ENCODE measurements at places on chromosomes 7 and 10.

- DNase-seq: no peak
Measured at GRCh38 chr7:156305351-156305750, 335.2 kb upstream of the RNF32 start.

- DNase-seq: no peak
Measured at GRCh38 chr7:142767861-142768260, 2.9 kb upstream of the PRSS2 start.

- DNase-seq: peak; percentile 22
Measured at GRCh38 chr7:114229246-114229645, 185.4 kb upstream of the FOXP2 start.

GRCh38 chr7:46160861-46161260 is 239.8 kb upstream of the IGFBP3 start:
- DNase-seq: no peak

DNA sequence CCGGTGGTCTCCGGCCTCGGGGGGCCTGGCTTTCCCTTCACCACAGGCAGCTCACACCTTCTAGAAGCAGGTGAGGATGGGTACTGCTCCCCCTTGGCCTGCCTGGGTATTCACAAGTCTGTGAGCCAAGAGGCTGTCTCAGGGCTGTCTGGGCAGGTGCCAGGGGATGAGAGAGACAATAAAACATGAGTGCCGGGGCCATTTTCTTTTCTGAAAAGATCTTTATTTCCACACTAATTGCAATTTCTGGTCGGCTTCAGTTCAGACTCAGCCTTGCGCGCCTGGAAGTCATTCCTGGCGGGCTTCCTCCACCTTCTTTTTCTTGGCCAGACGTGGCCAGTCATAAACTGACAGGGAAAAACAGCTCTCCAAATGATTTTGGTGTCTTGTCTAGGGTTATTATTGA is 171.2 kb downstream of the ARHGAP12 start:
- no peak for DNase-seq

DNA sequence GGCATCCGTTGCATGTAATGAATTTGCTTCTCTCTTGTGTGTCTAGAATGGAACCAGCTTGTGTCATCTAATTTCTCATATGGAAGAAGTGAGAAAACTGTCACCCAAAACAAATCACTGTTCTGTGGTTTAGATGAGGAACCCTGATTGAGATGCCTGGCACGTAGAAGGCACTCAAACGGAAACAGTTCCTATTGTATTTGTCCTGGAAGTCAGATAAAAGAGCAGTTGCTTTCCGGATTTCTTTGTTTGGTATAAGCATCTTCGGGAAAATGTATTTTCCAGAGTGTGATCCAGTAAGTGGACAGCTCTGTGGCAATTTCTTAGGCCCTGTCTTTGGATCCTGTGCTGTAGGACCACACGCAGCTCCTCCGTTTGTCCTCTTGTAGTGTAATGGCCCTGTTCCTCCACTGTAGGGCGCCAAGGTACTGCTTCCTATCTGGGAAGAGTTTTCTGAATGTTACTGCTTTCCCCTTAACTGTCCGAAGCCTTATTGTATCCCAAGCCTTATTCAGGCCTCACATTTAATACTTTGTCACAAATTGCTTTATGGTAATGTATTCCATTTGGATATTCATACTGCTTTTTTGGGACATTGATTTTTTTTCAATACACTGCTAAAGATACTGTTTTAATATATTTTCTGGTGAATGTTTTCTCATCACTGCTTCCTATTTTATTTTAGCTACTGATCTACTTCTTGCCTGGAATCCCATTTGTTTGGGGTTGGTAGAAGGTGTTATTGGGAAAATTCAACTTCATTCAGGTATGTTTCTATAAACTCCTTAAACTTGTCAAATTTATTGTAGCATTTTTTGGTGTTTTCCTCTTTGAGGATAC is 24.8 kb downstream of the INPP5F start:
- DNase-seq: peak; percentile 69

DNA sequence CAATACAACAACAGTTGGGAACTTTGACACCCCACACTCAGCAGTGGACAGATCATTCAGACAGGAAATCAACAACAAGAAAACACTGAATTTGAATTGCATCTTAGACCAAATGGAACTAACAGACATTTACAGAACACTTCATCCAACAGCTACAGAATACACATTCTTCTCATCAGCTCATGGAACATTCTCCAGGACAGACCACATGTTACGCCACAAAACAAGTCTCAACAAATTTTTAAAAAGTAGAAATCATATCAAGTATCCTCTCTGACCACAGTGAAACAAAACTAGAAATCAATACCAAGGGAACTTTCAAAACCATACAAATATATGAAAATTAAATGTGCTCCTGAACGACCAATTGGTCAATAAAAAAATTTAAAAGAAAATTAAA is 212.3 kb downstream of the DNAJC1 start:
- DNase-seq: no peak

DNA sequence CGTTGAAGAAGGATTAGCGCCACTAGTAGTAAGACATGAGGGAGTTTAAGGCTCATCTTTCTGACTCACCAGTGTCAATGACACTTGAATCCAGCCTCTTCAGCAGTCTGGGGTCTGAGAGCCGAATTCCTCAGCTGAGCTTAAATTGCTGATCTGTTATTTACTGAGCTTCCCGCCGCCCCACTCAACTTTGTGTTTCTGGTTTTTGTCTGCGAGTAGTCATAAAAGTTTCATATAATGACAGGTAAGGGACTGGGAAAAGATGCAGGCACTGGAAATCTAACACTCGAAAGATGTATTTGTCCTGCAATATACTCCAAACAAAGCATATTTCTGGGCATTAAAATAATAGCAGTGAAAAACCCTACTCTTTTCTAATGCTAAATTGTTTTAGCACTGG is 51.2 kb upstream of the RELN start:
- no peak for DNase-seq

DNA sequence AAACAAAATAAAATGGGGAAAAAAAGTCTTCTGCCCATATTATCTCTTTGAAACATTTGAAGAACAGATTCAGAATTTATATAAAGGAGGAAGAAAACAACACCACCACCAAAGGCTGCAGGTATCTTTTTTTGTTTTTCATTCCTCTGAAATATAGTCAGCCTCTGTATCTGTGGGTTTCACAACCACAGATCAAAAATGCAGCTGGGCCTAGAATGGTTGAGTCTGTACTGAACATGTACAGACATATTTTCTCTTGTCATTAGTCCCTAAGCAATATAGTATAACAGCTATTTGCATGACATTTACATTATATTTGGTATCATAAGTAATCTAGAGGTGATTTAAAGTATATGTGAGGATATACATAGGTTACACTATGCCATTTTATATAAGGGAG is 559.7 kb upstream of the LRRN3 start:
- DNase-seq: peak; percentile 37

GRCh38 chr10:6501931-6502330 is 78.1 kb downstream of the PRKCQ start:
- no peak for DNase-seq

DNA sequence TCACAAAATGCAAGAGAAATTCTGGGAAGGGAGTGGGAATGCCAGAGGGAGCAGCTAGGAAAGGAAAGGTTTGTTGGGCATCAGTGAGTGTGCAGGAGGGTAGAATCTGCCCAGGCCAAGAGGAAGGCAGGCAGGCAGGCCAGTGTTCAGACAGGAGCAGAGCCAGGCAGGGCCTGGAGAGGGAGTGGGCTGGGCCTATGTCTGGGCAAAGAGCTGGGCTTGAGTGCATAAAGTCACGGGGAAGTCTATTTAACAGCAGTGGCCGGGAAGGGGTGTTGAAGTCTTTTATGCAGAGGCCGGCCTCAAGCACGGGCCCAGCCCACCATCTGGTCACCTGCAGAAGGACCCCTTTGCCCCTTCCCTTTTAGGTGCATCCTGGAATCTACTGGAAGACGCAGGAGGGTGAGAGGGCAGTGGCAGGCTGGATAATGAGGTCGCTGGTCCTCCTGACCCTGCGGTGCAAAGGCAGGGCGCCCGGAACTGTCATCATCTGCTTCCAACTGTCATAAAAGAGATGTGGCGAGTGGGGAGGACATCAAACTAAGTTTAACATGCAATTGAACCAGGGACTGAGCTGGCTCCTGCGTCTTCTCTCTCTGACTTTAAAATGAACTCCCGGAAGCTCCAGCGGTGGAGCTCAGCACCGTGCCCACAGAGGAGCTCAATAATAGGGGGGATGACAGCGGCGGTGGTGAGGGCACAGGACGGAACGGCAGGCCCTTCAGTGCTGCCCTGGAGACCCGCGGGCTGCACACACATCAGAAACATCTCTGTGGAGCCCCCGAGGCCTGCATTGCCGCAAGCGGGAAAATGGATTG is 29.5 kb downstream of the CARD11 start:
- no peak for DNase-seq

GRCh38 chr10:48982584-48982983 is 42.9 kb upstream of the LRRC18 start:
- no peak for DNase-seq

DNA sequence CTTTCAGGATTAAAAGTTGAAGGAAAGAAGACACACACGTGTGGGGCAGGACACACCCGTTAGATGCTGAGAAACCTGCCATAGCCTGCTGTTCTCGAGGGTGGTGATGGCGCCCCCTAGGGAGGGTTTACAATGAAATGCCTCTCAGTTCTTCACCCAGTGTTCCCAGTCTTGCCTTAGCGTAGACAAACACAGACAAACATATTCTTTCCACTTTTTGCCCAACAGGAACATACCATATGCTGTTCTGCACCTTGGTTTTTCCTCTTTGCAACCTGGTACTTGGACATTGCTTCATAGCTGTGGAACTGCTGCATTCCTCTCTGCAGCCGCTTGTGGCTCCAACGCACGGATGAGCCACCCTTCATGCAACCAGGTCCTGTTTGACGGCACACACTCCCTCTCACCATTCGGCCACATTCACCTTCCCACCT is 23.3 kb upstream of the HSPA12A start:
- no peak for DNase-seq

DNA sequence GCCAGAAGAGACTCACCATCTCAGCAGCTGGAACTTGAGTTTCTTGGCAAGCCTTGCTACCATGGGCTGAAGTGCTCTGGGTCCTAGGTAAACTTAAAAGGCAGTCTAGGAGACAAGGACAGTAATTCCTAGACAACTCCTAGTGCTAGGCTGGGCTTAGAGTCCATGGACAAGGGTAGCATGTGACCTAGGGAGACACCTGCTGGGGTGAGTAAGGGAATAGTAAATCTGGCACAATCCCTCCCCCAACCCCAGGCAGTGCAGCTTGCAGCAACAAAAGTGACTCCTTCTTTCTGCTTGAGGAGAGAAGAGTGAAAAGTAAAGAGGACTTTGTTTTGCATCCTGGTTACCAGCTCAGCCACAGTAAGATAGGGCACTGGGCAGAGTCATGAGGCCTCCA is 316.5 kb upstream of the IMMP2L start:
- no peak for DNase-seq

- no peak for DNase-seq
Measured at GRCh38 chr7:1887251-1887650, 217.2 kb downstream of the ELFN1 start.

Measured in brain microvascular endothelial cell (primary cell).